ENCODE measurements at places on chromosomes 16 and 17. TPM values are rescaled to one million over a fixed set of nuclear protein-coding genes. Genes with fewer than 3 reads are reported as not detected.

GRCh38 chr17:32882029-32882428, 5.1 kb upstream of the MYO1D start:
- DNase-seq, result no peak

The ASIC2 gene
- not detected for polyA plus RNA-seq

DNA sequence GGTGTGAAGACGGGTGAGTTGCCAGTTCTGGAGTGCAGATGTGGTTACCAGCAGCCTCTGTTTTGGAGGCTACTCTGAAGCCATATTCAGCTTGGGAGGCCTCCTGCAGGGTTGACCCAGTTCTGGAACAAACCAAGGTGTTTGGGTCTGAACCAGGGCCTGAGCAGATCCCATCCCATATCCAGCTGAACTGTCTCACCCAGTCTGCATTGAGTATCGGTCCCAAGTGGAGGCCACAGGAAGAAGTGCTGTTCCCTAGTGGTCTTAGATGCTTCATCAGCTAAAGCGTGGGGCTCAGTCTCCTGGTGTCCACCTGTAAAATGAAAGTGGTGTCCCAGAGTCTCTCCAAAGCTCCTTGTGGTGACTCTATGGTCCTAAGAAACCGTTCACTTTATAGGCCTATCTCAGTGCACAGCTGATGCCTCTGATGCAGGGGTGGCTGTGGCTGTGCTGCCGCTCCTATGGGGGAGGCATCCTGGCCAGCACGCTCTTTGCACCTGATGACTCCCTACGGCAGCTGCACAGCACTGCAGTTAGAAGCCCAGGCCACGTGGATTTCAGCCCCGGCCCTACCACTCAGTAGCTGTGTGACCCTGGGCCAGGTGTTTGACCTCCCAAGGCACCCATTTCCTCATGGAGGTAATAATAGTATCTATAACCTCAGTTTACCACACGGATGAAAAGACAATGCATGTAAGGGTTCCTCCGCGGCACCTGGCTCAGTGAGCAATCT, 21.0 kb downstream of the CBX4 start:
- DNase-seq, result no peak

DNA sequence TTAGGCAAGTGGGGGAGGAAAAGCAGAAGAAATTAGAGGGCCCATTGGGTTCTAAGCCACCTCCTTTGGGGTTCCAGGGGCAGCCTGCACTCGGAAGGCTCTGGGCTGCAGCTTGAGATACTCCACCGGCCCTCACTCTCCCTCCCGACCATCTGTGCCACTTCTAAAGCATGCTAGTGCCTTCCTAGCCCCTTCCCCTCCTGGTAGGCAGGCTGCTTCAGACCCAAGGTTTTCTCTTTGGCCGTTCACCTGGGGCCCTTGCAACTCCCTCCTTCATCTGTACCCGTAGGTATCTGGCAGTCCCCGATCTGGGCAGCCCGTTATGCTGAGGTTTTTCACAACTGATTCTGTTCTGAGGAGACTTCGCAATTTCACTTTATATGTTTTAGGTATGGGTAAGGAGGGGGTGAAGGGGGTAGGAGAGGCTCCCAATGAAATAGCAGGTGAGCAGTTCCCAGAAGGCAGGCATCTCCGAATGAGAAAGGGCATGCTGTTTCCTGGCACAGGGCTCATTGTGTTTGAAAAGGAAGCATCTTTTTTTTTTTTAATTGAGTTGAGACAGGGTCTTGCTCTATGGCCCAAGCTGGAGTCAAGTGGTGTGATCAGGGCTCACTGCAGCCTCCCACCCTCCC, 98.7 kb downstream of the RAB11FIP4 start:
- DNase-seq, result no peak

GRCh38 chr16:24537474-24538337, 1.7 kb upstream of the RBBP6 start:
- no peak for DNase-seq

GRCh38 chr17:11242411-11242810, 1.4 kb downstream of the SHISA6 start:
- DNase-seq, result no peak

DNA sequence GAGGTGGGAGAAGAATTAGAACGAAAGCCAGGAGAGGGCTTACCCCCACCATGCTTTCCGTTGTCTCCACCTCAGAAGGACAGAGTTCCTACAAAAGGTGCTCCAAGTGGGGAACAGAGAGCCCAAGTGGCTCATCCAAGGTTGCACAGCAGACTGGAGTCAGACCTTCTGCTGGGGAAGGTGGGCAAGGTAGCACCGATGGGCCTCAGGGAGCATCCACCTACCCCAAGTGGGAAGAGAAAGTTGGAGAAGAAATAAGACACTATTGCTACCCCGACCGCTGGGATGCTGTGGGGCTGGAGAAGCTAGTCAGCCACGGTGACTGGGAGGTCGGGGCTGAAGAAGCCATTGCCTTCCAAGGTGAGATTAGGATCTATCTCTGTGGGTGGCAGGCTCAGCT, 21.5 kb downstream of the UNC119 start:
- no peak for DNase-seq

The TMEM92 gene
- not detected for polyA plus RNA-seq

DNA sequence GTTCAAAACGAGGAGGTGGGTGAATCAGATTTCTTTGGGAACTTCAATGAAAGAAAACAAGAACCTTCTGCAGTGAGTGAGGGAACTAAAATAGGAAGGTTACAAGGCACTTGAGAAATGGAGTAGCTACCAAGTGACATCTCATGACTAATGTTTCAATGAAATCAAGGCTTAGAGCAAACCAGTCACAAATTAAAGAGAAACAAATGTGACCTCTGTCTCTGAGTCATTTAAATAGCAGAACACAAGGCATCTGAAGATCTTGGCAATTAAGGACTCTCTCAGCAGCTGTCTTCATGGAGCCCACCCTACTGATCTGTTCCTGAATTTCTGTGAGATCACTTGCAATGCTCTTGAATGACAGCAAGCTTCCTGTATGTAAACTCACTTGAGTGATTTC, 109.5 kb downstream of the CDH11 start:
- DNase-seq, result no peak

- no peak for DNase-seq
These were observed 62.0 kb downstream of the TTC19 start for GRCh38 chr17:16061631-16062030.

DNA sequence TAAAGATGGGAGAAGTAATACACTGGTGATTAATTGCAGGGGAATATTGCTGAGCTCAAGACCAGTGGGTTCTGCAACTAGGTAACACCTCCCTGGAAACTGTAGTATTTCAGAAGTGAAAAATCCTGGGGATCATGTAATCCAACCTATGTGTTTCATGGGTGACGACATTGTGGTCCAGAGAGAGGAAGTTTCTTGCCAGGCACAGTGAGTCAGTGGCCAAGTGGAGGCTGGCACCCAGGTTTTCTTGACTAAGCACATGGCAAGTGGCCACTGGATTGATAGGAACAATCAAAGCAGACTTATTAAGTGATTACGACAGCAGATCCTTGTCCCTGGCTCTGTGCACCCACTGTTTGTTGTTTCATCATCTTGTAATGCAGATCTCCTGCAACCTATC, 14.6 kb upstream of the CIITA start:
- DNase-seq, result no peak

- no peak for DNase-seq
These were observed 9.7 kb downstream of the CCDC57 start for GRCh38 chr17:82202981-82203380.

GRCh38 chr17:77323413-77324171, 182.8 kb downstream of the SEC14L1 start:
- DNase-seq, result no peak

DNA sequence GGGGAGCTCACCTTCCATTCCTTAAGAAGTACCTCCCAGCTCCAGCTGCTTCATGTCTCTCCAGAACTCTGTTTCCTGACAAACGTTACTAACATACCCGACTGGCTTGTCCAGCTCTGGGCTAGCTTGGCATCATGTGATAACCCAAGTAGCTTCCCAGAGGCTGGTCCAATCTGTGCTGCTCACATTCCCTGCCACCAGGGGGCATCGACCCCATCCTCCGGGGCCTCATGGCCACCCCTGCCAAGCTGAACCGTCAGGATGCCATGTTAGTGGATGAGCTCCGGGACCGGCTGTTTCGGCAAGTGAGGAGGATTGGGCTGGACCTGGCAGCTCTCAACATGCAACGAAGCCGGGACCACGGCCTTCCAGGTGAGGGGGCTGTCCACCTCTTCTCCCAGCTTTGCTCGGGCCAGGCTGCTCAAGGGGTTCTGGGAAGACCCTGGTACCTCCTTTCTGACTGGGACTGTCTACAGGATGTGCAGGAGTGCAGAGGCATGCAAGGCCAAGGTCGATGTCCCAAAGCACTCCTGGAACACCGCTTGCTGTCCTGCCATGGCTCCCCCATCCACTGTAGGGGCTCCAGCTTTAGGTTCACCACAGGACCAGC, 7.6 kb downstream of the EPX start:
- DNase-seq, result no peak

The NOMO2 gene
- polyA plus RNA-seq, result not detected

DNA sequence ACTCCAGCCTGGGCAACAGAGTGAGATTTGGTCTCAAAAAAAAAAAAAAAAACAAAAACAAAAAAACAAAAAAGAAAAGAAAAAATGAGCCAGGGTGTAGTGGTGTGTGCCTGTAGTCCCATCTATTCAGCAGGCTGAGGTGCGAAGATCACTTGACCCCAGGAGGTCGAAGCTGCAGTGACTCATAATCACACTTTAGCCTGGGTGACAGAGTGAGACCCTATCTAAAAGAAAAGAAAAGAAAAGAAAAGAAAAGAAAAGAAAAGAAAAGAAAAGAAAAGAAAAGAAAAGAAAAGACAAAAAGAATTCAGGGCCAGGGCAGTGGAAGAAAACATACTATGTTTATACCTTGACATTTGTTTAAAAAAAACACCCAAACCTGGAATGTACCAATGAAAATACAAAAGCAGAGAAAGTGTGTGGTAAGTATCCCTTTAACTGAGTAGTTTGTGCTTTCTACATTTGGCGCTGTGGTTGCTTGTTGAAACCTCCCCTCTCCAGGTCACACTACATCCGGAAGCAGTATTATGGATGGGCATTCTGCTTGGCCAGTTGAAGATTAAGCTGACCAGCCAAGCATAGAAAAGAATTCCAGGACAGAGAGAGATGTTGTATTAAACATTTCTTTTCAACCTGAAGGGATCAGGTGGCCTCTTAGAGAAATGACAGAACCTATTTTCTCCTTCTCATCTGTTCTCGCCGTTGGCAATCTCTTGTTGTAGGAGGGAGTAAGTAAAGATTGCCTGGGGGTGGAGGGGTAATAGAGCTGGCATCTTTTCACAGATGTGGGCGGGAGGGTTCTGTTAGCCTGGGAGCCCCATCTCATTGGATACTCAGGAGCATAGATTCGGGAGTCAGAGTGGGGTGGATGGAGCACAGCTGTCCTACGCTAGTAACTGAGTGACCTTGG, 12.1 kb upstream of the PRKCB start:
- no peak for DNase-seq

DNA sequence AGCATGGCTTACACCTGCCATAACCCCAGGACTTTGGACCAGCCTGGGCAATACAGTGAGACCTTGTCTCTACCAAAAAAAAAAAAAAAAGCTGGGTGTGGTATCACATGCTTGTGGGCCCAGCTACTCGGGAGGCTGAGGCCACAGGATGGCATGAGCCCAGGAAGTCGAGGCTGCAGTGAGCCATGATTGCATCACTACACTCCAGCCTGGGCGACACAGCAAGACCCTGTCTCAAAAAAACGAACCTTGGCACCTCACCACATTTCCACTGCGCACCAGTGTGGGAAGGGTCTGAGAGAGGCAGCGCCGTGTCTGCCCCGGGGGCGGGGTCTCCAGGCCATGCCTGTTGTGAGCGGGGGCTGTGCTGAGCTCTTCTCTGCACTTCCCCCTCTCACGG, 6.3 kb downstream of the ACSF3 start:
- DNase-seq, result no peak

GRCh38 chr17:59289981-59290301, 41.5 kb upstream of the YPEL2 start:
- no peak for DNase-seq

- DNase-seq, result no peak
These were observed 24.1 kb upstream of the RPL13 start for GRCh38 chr16:89536371-89536770.

DNA sequence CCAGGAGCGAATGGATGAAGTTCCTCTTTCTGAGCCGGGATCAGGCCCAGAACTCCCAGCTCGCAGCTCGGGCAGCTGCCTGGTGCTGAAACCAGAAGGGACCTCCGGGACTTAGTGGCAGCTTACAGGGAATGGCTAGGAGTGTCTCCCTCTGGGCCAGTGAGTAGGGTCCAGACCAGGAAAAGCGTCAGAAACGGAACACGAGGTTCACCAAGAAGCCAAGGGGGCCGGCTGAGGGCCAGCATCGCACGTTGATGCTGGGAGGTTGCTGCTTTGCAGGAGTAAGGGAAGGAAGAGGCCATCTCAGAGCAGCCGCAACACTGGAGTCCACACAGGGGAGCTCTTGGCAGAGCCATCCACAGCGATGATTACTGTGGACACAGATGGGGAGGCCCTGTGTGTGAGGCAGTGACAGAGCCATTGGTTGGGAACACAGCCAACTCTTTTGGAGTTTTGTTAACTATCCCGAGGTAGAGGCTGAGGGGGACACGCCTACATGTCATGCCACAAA, 74.0 kb upstream of the CREBBP start:
- no peak for DNase-seq

The CYB5D1 gene
- polyA plus RNA-seq, result 8.5 TPM

The CMTM2 gene
- not detected for polyA plus RNA-seq

DNA sequence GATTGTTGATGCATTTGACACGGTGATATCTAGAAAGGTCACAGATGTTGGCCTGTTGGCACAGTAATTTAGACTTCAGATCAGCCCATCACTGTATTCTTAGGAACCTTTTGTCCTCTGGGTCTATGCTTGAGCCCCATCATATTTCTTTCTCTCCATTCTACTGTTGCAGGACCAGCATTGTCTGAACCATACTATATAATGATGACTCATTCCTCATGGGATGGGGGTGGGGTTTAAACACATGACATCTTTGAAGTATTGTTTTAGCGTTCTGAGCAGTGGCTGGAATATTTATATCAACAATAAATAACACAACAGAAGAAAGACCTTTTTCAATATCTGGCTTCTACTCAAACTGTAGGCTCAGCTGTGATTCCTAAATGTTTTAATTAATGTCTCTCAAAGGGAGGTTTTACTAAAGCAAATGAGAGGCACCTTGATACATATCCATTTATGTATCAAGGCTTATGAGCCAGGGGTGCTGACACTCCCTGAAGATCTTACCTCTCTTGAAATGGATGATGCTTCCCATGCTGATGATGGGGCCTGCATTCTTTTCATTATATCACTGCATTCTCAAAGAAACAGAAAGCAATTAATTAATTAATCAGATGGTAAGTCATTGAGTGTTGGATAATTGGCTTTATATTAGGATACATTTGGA, 379.0 kb upstream of the GOT2 start:
- no peak for DNase-seq

- DNase-seq, result no peak
These were observed 4.7 kb downstream of the C1QTNF1 start for GRCh38 chr17:79028496-79029326.
